ENCODE measurements at places on chromosomes 5 and 9. TPM values are rescaled to one million over a fixed set of nuclear protein-coding genes. Genes with fewer than 3 reads are reported as not detected.

DNA sequence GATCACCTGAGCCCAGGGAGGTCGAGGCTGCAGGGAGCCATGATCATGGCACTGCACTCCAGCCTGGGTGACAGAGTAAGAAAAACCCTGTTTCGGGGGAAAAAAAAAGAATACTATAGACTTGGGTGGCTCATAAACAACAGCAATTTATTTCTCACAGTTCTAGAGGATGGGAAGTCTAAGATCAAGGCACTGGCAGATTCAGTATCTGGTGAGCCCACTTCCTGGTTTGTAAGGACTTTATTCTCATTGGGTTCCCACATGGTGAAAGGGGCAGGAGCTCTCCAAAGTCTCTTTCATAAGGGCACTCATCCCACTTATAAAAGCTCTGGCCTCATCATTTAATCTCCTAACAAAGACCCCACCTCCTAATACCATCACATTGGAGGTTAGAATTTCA, 8.7 kb downstream of the HINT1 start:
- DNase-seq = no peak

ANKRD31 gene
- total RNA-seq = 0.13 TPM

DNA sequence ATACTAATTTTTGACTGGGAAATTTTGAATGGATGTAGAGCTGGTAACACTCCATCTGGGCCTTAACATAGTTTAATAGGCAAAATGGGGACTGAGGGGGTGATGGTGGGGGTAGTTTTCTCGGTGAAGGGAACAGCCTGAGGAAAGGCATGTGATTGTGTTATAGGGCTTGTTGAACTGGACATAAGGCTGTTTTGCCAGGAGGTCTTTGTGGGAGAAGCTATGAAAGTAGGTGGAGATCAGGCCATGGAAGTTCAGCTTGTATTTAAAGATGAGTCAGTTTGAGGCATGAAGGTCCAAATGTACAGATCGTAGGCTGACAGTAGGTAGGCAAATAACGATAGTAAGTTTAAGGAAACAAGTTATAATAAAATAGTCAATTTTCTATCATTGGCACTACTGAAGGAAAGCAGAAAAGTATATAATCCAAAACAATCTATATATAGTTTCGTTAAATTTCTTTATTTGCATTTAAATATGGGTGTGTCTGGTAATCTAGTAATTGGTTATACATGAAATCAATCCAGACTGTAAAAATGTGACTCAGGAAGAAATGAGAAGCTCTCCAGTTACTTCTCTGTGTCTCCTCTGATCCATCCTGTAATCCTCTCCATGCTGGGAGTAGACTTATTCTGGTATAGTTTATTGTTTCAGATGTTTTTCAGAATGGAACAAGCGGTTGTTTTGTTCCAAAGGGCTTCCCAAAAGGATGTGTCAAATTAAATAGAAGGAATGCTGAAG, 2.8 kb downstream of the CSNK1G3 start:
- DNase-seq = no peak

DNA sequence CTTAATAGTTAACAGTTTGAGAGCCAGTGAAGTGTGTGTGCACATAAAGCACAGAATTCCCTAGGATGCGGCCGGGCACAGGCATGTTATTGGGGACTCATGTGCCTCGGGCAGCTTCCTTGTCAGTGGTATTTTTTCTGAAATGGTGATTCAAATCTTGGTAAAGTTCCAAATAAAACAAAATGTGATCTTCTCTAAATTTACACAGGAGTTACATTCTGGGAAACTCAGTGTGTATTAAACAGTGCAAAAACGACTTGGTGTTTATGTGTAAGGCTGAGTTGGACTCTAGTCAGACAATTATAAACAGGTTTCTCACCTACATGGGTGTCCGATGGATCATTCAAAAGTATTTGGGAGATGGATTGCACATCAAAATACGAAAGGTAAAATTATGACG, 48.9 kb downstream of the BOD1 start:
- no peak for DNase-seq

MRNIP gene
- 31.1 TPM for total RNA-seq

DNA sequence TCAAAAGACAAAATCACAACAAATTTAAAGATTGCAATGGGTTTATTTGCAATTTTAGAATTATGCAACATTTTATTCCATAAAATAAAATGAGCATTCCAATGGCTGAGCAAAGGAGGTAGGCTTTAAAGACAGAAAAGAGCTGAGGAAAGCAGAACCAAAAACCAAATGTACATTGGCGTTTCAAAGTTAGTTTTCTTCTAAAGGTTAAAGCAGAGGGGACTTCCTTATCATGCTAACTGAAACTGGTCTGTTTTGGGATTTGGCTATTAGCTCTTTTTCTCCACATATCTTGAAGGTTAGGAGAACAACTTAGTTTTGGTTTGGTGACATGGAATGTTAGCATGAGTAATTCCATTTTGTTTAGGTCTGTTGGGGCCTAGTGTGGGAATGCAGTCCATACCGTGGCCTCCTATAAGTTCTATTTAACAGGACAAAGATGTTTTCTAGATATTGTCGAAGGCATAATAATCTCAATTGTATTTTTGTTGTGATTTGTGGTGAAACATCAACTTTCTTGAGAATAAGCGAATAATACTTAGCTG, 20.3 kb downstream of the DCP2 start:
- DNase-seq = no peak

COL15A1 gene
- total RNA-seq = not detected

- no peak for DNase-seq
Measured at GRCh38 chr5:149447373-149448367, 68.6 kb upstream of the IL17B start.

DNA sequence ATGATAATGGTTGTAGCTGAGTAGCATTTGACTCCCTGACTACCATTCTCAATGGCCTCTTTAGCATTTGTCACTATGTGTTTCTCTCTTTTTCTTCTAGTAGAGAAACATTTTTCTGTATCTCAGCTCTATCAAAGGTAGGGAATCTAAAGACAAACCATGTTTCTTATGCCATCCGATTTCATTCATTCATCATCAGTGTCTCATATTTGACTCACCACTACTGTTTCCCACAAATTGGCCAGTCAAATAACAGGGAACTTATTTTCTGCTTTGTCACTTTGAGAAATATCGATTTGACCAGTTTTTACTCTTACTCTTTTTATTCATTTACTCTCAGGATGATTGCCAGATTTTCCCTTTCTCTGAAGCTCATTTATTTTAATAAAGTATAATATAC, 282.3 kb downstream of the TMEM167A start:
- no peak for DNase-seq

GRCh38 chr9:84387821-84388220, 47.3 kb upstream of the SLC28A3 start:
- no peak for DNase-seq
